Frontal cortex (tissue), 4 donors: ENCODE measurements at places on chromosomes 13 and 19. TPM values are rescaled to one million over a fixed set of nuclear protein-coding genes. Genes with fewer than 3 reads are reported as not detected.
A peak's percentile ranks its signal among the peaks of the same experiment; 100 is the strongest.

DNA sequence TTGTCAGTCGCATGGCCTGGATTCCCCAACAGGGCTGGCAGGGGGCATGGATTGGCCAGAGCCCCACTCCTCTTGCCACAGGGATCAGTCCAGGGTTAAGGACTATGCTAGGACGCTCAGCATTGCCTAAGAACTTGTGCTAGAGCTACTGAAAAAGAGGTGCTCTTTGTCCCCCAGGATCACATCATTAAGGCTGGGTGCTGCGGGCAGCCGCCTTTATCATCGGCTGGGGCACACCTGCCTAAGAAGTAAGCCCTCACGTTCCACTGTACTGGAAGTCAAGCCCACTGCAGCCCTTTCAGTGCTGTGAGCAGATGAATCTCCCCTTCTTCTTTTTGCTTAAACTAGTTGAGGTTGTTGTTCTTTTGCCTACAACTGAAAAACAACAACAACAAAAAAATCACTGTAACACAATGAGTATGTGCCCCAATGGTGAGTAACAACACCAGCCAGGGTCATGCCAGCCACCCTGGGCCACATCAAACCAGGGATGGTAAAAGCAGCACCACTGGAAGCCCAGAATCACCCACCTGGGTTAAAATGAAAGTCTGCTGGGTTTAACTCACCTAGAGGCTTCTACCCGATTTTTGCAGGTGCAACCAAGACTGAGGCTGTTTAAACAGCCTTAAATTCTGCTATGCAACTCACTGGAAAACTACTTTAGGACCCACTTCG is 20.6 kb downstream of the STK24 start:
- DNase-seq: no peak

DNA sequence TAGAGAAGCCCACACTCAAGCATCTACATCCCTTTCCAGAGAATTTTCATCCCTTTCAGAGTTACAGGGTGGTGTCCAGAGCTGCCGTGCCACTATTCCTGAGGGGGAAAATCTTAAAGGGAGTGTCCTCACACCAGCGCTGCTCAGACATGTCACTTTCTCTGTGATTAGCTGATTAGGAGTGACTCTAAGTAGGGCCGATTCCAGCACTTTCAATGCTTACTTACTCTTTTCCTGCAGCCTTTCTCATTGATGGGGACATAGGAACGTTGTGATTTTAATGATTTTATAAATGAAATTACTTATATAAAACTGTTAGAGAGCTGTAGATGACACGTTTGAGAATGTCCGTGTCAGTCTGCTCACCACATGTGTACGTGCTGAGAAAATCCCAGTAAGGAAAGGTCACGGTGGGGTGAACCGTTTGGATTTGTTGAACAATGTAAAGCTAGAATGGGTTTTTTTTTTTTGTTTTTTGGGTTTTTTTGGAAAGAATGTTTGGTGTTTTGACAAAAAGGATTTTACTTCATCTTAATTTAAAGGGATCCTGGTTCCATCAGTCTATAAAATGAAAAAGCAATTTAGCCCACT is 56.6 kb upstream of the SPATA13 start:
- no peak for DNase-seq

SLITRK5 gene
- total RNA-seq: 29.3 TPM

DNA sequence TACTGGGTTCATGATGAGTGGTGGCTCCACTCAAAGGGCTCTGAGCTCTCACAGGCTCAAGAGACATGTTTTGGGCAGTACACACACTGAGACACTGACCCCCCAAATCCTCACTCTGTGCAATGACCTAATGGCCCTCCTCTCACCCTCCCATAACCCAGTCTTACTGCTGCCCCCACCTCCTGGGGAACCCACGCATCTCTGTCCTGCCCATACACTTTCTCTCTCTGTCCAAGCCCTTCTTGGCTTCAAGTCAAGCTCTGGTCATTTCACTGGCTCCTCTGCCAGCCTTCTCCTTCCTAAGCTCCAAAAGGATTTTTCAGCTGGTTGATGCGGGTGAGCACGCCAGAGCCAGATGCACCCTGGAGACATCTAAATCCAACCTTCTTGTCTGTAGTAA is 187.9 kb upstream of the TSHZ3 start:
- DNase-seq: no peak

- no peak for DNase-seq
These were observed 3.8 kb downstream of the DBP start for GRCh38 chr19:48633148-48634035.

SERPINE3 gene
- 0.41 TPM for total RNA-seq

- no peak for DNase-seq
These were observed 25.9 kb downstream of the RASL11A start for GRCh38 chr13:27296496-27296895.

ZNF724 gene
- 24.1 TPM for total RNA-seq

TEX29 gene
- not detected for total RNA-seq

GRCh38 chr19:459724-460511 is 915 bp downstream of the SHC2 start:
- peak; percentile 96 for DNase-seq

- no peak for DNase-seq
These were observed 34.5 kb upstream of the WASF3 start for GRCh38 chr13:26523007-26523406.

GRCh38 chr13:65784088-65784816 is 1445.9 kb downstream of the PCDH9 start:
- DNase-seq: no peak

DNA sequence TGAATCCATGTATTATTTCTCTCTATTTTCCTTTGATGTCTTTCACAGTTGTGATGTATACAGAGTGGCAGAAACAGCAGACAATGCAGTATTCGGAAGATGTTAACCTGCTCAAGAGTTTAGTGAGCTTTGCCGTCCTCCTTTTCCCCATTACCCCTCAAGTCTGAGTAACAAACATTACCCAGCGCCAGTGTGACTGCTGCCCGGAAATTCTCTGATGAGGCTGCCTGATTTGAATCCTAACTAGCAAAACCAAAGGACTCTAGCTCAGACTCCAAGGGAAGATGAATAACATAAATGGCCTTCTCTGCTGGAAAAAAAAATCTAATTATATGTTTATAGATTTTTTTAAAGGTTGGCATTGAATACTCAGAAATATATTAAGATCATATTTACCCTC is 247.3 kb upstream of the SOX21 start:
- no peak for DNase-seq

HS6ST3 gene
- 25.3 TPM for total RNA-seq

DNA sequence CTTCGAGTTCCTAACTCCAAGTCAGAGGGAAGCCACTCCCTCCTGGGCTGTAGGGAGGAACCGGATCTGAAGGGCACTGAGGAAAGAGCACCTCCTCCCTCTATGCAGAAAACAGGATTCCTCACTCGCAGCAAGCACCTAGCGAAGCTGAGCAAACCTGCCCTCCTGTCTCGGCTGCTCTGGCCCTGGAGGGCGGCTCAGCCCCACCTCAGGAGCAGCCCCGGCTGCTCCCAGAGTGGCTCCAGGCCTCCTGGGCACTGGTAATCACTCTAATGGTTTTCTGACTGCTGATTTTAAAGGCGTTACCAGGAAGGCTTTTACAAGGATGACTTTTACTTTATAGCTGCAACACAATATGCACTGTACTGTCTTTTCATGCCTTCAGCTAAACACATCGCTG is 312.5 kb downstream of the TEX29 start:
- no peak for DNase-seq

- no peak for DNase-seq
These were observed 135.8 kb downstream of the RFC3 start for GRCh38 chr13:33953781-33954180.

PROZ gene
- total RNA-seq: not detected
